COR-L47 (cell line): ENCODE measurements at places on chromosomes 3 and 15.

GRCh38 chr3:194197981-194198695 lies 62.2 kb downstream of the HES1 start:
- no peak for DNase-seq

DNA sequence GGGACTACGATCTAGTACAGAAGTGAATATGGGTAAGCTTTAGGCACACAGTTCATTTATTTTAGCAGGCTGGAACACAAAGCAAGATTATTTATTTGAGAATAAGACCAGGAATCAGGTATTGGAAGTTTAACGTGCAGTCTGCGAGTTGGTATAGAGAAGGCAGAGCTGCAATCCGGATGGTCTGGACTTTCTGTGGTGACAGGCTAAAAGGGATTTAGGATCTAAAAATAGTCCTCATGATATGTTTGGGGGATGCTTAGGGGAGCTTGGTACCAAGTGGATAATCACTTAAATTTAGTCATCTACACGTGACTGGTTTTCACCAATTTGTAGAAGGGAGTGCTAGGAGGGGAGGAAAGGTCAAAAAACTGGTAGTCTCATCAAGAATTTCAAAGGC lies 119.4 kb downstream of the DLG1 start:
- no peak for DNase-seq

- DNase-seq, result no peak
These were observed 11.3 kb downstream of the NR2F2 start for GRCh38 chr15:96341513-96342405.

- no peak for DNase-seq
These were observed 64.9 kb downstream of the CMSS1 start for GRCh38 chr3:99882436-99883137.

DNA sequence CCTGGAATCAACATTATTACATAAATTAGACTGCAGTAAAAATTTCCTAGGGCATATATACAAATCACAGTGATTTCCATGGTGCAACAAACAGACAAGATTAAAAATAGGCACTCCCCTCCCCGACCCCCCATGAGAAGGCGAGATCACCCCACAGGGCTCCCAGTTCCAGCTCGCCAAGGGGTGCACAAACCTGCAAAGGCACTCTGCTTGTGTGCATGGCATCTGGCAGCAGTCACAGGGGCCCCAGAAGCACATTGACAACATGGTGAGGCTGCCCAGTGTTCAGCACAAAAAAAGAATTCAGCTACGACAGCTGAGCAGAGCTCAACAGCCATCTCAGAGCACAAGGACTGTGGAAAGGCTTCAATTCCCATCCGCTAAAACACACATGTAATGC lies 19.2 kb upstream of the CERS3 start:
- no peak for DNase-seq

GRCh38 chr3:148605521-148605920 lies 92.2 kb upstream of the AGTR1 start:
- no peak for DNase-seq

GRCh38 chr3:80234706-80235105 lies 466.9 kb upstream of the ROBO1 start:
- DNase-seq, result no peak

- DNase-seq, result no peak
These were observed 111.9 kb downstream of the ETFA start for GRCh38 chr15:76199106-76200082.

DNA sequence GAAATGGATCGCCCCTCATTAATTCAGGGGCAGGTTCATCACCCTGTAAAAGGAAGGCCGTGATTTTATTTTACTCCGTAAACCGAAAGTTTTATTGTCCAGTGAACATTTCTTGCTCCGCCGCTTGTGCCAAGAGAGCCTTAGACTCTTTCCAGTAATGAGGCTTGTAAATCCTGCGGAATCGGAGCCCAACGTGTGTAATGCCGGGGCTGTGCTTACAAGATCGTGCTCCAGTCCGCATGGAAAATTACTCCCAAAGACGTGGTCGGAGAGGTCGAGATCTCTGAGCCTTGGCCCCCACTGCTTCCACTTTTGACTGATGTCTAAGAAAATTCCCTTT lies 649 bp upstream of the PLOD2 start:
- DNase-seq, result peak; percentile 46

DNA sequence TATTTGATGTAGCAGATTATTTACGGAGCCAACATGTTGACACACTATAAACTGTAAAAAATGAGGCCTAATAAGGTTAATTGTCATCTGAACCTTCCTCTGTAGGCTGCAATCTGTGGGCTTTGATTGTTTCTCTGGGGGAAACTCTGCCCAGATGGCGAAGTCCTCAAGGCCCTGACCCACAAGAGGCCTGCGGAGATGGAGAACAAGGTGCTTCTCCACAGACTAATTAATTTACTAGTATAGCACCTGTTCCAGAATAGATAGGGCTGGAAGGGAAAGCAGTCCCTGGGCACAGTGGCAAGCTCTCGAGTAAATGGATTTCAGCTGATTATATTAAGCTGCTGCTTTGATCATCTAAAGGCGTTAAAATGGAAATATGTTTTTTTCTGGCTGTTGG lies 338.8 kb upstream of the DNAJC19 start:
- DNase-seq, result peak; percentile 48

- peak; percentile 12 for DNase-seq
These were observed 69.2 kb upstream of the COL6A5 start for GRCh38 chr3:130276203-130276803.

DNA sequence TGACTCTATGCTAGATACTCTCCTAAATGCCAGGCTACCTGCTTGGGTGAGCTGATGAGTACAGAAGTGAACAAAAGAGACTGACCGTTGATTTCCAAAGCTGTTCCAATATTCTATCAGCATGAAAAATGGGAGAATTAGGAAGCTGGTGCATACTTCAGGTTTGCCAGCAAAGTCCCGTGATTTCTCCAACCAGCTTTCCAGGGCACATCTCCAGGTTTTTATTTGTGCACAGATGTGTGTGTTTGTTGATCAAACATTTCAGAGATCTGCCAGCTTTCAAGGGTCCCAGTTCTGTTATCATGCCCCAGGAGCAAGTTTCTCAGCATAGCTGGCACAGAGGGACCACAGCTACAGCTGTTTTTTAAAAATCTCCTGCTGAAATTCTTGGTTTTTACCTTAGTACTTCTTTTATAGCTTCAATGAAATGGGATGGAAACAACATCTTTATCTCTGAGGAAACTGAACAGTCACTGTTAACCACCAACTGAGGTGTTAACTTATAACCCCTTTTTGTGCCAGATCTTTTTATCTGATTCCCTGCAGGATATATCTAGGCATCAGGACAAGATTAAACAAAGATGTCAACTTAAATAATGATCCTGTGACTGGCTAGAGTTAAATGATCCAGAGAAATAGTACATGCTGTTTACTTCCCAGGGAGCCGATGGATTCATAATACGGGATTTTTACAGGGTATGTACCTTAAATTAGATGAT lies 380.8 kb downstream of the GRM7 start:
- no peak for DNase-seq

GRCh38 chr15:38186507-38186906 lies 66.1 kb upstream of the SPRED1 start:
- DNase-seq, result peak; percentile 2

GRCh38 chr15:50083424-50084025 lies 35.5 kb downstream of the ATP8B4 start:
- DNase-seq, result no peak

DNA sequence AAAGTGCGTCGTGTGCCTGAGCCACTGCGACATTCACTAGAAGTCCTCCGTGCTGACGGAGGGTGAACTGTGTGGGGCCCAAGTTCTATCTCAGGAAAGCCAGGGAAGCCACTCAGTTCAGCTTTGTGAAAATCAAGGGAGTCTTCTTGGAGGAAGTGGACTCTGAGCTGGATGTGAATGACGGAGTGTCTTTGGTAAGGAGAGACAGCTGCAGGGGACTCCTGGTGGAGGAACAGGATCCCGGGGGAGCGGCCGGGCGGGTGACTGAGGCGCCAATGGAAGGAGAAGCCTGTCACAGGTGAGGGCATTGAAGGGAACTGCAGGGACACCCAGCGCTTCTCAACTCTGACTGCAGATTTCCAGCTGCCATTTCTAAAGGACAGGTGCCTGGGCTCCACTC lies 75.6 kb downstream of the APBA2 start:
- no peak for DNase-seq

- no peak for DNase-seq
These were observed 491.7 kb upstream of the AGTR1 start for GRCh38 chr3:148205977-148206376.

GRCh38 chr3:10532939-10533736 lies 27.8 kb upstream of the ATP2B2 start:
- DNase-seq, result no peak

DNA sequence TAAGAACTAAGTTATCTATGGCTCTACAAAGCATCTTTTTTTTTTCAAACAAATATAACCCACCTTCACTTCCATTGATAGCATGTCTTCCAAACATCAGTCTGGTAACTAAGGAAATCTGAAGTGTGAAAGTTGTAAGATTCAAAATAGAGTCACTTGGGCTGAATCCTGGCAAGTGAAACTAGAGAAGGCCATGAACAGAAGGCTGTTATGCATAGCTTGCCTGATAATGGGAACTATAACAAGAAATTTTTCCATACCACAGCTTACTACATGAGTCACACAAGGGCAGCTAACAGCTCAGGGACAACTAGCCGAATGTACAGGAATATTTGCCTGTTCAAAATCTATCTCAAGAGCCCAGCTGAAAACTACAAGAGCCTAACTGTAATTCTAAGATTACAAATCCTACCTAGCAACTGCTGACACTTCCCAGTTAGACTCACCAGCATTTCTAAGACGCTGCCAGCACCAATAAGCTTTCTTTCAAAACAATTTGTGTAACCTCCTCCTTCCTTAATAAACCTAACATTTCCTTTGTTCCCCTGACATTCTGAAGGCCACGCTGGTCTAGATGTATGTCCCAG lies 1066.5 kb downstream of the PLOD2 start:
- no peak for DNase-seq

DNA sequence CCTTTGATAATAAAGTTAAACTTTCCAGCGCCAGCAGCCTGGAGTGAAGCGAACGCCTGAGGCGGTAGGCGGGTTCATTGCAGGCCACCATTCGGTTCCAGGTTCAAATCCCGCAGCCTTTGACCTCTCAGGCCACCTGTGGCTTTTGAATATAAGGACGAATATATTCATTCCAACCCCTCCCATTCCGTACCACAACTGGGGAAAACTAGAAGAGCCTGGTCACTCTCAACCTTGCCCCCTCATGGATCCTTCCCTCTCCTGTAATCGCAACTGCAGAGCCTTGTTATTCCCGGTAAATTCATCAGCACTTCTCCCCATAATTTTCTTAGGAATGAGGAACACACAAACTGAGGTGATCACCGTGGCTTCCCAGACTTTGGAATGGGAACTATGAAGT lies 35.2 kb downstream of the ZIC4 start:
- no peak for DNase-seq

DNA sequence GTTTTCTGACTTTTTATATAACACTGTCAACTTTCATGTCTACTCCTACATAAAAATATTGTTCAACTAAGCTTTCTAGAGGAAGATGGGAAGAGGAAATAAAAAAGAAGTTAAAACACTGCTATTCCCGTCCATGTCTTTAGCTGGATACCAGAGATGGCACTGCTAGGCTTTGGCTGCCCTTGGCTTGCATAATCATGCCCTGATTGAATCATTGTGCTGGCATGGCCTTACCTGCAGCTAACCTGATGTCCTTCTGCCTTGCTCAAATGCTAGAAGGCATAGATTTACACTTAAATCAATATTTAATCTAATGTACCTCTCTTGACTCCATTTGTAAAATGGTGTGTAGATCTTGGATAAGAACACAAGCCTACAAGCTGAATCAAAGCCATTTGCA lies 539.7 kb upstream of the IL12A start:
- no peak for DNase-seq

- peak; percentile 88 for DNase-seq
These were observed 12.9 kb downstream of the C15orf62 start for GRCh38 chr15:40782609-40783227.

- DNase-seq, result no peak
These were observed 54.7 kb upstream of the CTNNB1 start for GRCh38 chr3:41144631-41145030.

DNA sequence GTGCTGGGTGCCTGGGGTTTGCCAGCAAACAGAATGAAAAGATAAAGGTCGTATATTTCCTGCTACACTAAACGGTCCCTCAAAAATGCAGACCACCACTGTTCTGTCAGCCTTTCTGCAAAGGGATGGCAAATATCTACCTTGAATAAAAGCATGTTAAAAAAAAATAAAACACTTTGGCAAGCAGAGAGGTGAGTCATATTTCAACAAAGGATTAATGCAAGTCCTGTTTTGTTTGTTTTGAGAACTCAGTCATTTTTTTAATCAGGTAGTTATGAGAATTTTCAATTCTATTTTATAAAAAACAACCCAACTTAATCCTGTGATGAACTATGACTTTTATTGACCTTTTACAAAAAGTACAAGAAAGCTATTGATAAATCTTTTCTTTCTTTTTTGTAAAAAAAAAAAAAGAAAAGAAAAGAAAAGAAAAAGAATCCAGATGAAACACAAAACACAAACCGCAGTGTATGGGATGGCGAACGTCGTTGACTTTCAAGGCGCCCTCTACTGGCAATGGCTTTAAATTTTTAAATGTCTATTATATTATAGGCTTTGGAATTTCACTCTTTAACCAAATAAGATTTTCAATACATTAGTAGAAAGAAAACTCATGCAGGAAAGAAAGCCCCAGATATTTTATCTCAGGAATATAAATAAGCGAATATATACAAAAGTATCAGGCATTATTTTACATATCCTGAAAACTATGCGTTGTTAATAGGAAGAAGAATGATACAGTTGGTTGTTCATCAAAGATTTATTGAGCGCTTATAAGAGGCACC lies 87.8 kb downstream of the NCEH1 start:
- DNase-seq, result peak; percentile 56
